Astrocyte (in vitro differentiated cells and primary cell): ENCODE measurements at places on chromosomes 12 and 14.

GRCh38 chr14:35963209-35963608 lies 137.1 kb downstream of the BRMS1L start:
- no peaks in the 10 kb centered on the region for H3K36me3 ChIP-seq
- no peak overlapping the region for H3K4me3 ChIP-seq
- H3K27me3 ChIP-seq, result no peaks in the 10 kb centered on the region
- H3K4me1 ChIP-seq, result no peaks in the 10 kb centered on the region
- no peak for DNase-seq

DNA sequence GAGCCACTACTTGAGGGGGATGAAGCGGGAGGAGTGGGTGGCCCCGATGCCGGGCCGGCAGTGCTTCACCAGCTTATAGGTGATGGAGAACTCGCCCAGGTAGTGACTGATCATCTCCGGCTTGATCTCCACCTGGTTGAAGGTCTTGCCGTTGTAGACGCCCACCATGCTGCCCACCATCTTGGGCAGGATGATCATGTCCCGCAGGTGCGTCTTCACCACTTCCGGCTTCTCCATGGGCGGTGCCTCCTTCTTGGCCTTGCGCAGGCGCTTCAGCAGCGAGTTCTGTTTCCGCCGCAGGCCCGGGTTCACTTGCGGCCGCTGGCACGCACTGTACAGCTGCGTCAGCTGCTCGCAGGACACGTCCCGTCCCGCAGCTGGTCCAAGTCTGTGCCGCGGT lies 3.4 kb downstream of the TIGAR start:
- DNase-seq, result no peak
- H3K4me3 ChIP-seq, result no peak overlapping the region
- H3K4me1 ChIP-seq, result peaks cover 10% of the 10 kb centered on the region
- no peaks in the 10 kb centered on the region for H3K27me3 ChIP-seq
- H3K36me3 ChIP-seq, result no peaks in the 10 kb centered on the region

DNA sequence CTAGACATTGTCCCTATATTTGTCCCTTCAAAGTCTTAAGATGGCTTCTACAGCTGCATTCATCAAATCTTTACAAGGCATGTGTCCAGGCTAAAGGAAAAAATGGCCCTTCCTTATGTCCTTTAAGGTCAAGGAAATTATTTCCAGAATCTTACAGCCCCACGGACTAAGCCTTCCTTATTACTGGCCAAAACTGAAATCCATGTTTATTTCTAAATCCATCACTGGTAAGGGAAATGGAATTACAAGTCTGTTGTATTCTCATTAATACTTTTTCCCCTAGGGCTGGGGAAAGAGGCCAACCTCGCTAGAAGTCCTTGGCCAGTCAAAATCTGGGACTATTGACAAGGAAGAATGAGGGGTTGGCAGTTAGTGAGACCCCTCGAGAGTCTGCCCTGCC lies 252.5 kb downstream of the TMEM132C start:
- no peak overlapping the region for H3K4me3 ChIP-seq
- H3K4me1 ChIP-seq, result no peaks in the 10 kb centered on the region
- DNase-seq, result no peak
- H3K27ac ChIP-seq, result no peak overlapping the region
- H3K27me3 ChIP-seq, result no peaks in the 10 kb centered on the region

DNA sequence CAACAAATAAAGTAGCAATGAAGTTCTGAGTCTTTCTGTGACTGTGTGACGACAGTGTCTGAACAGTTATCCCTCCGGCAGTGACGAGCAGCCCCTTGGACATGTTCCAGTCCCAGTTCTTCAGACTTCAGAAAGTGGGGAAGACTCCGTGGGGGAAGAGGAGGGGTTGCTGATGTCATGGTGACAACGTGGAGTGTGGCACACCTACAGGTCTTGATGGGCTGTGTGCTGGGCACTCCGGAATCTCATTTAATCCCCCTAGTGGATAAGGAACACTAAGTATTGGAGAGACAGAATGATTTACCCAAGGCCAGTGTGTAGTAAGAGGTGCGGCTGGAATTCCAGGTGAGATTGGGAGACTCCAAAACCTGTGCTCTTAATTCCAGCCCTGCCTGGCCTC lies 280.2 kb downstream of the CACNA1C start:
- DNase-seq, result peak; percentile 55
- no peaks in the 10 kb centered on the region for H3K36me3 ChIP-seq
- no peaks in the 10 kb centered on the region for H3K27me3 ChIP-seq
- no peak overlapping the region for H3K4me3 ChIP-seq
- peaks cover 37% of the 10 kb centered on the region for H3K4me1 ChIP-seq

GRCh38 chr12:26298785-26299621 lies 103.6 kb downstream of the SSPN start:
- peak overlapping the region; percentile 83 for H3K27ac ChIP-seq
- H3K4me3 ChIP-seq, result peak overlapping the region; percentile 63
- H3K4me1 ChIP-seq, result peaks cover 13% of the 10 kb centered on the region
- H3K27me3 ChIP-seq, result no peaks in the 10 kb centered on the region
- no peaks in the 10 kb centered on the region for H3K36me3 ChIP-seq

GRCh38 chr12:45130881-45131281 lies 80.0 kb upstream of the DBX2 start:
- no peaks in the 10 kb centered on the region for H3K36me3 ChIP-seq
- H3K27me3 ChIP-seq, result no peaks in the 10 kb centered on the region
- peak; percentile 59 for DNase-seq
- H3K4me1 ChIP-seq, result no peaks in the 10 kb centered on the region
- H3K4me3 ChIP-seq, result no peak overlapping the region

GRCh38 chr12:50282721-50283228 lies 545 bp downstream of the LIMA1 start:
- H3K27ac ChIP-seq, result no peak overlapping the region
- H3K4me3 ChIP-seq, result peak overlapping the region; percentile 89
- H3K27me3 ChIP-seq, result no peaks in the 10 kb centered on the region

- no peak overlapping the region for H3K27ac ChIP-seq
- no peaks in the 10 kb centered on the region for H3K4me1 ChIP-seq
- H3K36me3 ChIP-seq, result no peaks in the 10 kb centered on the region
- no peak overlapping the region for H3K4me3 ChIP-seq
- no peak for DNase-seq
These were observed 62.0 kb downstream of the WSCD2 start for GRCh38 chr12:108191086-108191485.

GRCh38 chr14:81198651-81199050 lies 22.1 kb downstream of the GTF2A1 start:
- H3K4me1 ChIP-seq, result no peaks in the 10 kb centered on the region
- H3K36me3 ChIP-seq, result peaks cover 17% of the 10 kb centered on the region
- no peak for DNase-seq
- no peak overlapping the region for H3K27ac ChIP-seq

DNA sequence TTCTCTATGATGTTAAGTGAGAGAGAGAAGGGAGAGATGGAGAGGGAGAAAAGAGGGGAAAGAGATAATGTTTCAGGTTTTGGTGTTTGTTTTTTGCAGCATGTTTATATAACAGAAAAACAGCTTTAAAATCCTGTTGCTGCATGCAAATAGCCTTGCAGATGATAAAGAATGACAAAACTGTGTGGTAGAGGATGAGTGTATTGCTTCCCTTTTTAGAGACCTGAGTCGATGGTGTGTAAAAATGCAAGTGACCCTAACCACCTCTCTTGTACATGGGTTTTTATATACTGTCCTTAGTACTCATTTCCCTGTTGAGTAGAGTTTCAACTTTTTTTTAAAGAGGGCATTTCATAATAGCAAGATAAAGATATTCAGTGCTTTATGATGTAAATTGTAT lies 249.1 kb downstream of the AKAP6 start:
- no peak overlapping the region for H3K4me3 ChIP-seq
- H3K36me3 ChIP-seq, result no peaks in the 10 kb centered on the region
- H3K4me1 ChIP-seq, result no peaks in the 10 kb centered on the region
- H3K27me3 ChIP-seq, result peaks cover 7% of the 10 kb centered on the region
- no peak for DNase-seq

- no peak overlapping the region for H3K4me3 ChIP-seq
- peak; percentile 50 for DNase-seq
- H3K36me3 ChIP-seq, result no peaks in the 10 kb centered on the region
- H3K27ac ChIP-seq, result no peak overlapping the region
- no peaks in the 10 kb centered on the region for H3K27me3 ChIP-seq
These were observed 229.9 kb downstream of the AKAP6 start for GRCh38 chr14:32559048-32559447.

GRCh38 chr12:104575442-104576186 lies 118.9 kb downstream of the CHST11 start:
- peaks cover 37% of the 10 kb centered on the region for H3K4me1 ChIP-seq
- H3K27ac ChIP-seq, result no peak overlapping the region
- no peaks in the 10 kb centered on the region for H3K27me3 ChIP-seq
- DNase-seq, result no peak
- no peaks in the 10 kb centered on the region for H3K36me3 ChIP-seq

DNA sequence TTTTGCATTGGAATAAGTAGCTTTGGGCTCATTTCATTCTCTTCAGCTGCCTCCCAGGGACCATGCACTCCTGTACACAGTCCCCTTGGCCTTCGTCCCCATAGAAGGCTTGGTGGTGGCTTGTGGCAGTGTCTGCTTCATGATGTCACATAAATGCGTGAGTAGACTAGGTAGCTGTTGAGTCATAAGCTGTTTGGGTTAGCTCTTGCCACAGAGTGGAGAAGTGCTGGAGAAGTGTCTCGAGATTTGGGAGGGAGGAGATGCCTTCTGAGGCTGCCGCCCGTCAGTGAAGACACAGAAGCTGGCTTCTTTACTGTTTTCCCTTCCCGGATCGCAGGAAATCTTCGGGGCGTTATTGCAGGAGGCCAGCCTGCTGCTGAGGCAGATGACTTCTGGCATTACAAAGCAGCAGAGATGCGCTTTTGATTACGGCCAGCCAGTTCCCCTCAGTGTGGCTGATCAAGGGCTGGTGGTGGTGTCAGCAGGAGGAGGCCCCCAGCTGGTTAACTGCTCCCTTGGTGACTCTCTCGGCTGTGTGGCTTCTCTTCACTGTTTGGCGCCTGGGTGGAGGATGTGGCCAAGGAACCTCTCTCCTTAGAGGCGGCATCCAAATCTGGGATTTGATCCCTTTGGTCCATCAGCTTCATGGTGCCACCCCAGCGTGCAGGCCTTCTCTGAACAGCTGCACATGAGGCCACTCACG lies 67.6 kb downstream of the AACS start:
- no peaks in the 10 kb centered on the region for H3K4me1 ChIP-seq
- H3K36me3 ChIP-seq, result peaks cover 6% of the 10 kb centered on the region
- DNase-seq, result peak; percentile 17
- no peaks in the 10 kb centered on the region for H3K27me3 ChIP-seq
- no peak overlapping the region for H3K4me3 ChIP-seq

DNA sequence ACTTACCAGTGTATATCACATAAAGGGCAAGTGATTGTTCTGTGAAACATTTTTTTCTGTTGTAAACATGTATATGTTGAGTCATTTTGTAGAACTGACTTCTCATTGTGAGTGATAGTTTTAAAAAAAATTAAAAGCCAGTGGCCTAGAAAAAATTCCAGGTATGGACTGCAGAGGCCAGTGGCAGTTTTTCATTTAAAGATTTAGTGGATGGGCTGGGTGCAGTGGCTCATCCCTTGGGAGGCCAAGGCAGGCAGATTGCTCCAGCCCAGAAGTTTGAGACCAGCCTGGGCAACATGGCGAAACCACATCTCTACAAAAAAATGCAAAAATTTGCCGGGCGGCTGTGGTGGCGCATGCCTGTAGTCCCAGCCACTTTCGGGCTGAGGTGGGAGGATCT lies 84.7 kb upstream of the MDM1 start:
- peaks cover 8% of the 10 kb centered on the region for H3K4me1 ChIP-seq
- H3K27me3 ChIP-seq, result no peaks in the 10 kb centered on the region
- H3K27ac ChIP-seq, result no peak overlapping the region
- H3K4me3 ChIP-seq, result no peak overlapping the region
- H3K36me3 ChIP-seq, result no peaks in the 10 kb centered on the region
- DNase-seq, result peak; percentile 40

DNA sequence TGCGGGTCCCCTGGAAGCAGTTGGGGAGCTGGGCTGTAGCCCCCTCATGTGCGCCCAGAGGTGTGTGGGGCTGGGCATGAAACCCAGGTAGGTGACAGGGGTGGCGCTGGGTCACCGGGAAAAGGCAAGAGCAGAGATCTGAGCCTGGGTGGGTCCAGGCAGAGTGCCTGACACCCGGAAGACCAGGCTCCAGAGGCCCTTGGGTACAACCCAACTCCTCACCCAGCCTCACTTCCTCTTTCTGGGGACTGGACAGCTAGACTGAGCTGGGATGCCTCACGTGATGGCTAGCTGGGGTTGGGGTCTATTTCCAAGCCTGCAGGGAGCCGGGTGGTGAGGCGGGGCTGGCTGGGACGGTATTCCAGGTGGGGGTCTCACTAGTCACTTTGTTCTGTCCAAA lies 16.3 kb upstream of the CYP46A1 start:
- H3K4me3 ChIP-seq, result no peak overlapping the region
- peaks cover 22% of the 10 kb centered on the region for H3K4me1 ChIP-seq
- no peak overlapping the region for H3K27ac ChIP-seq
- DNase-seq, result no peak

DNA sequence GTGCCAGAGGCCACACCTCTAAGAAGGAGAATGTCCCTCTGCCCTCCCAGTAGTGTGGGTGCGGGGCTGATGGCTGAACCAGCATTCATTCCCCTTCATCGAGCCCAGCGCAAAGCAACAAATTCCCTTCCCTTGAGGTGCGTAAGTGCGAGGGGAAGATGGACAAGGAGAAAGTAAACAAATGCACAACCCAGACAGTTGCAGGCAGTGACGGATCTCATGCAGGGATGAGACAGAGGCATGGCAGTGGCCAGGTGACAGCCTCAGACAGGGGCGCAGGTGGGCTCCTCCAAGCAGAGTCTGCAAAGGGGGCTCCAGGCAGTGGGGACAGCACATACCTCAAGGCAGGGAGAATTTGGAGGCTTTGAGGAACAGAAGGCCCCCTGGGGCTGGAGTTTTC lies 2.3 kb upstream of the MYL2 start:
- no peak overlapping the region for H3K4me3 ChIP-seq
- DNase-seq, result no peak
- H3K27me3 ChIP-seq, result peaks cover 7% of the 10 kb centered on the region
- H3K4me1 ChIP-seq, result peaks cover 16% of the 10 kb centered on the region
- no peaks in the 10 kb centered on the region for H3K36me3 ChIP-seq
- no peak overlapping the region for H3K27ac ChIP-seq
